ENCODE measurements at places on chromosomes 11 and 22.

GRCh38 chr11:31608995-31609394 is 99.4 kb downstream of the ELP4 start:
- DNase-seq: no peak

- DNase-seq: no peak
These were observed 50.8 kb downstream of the HIPK3 start for GRCh38 chr11:33307984-33308383.

DNA sequence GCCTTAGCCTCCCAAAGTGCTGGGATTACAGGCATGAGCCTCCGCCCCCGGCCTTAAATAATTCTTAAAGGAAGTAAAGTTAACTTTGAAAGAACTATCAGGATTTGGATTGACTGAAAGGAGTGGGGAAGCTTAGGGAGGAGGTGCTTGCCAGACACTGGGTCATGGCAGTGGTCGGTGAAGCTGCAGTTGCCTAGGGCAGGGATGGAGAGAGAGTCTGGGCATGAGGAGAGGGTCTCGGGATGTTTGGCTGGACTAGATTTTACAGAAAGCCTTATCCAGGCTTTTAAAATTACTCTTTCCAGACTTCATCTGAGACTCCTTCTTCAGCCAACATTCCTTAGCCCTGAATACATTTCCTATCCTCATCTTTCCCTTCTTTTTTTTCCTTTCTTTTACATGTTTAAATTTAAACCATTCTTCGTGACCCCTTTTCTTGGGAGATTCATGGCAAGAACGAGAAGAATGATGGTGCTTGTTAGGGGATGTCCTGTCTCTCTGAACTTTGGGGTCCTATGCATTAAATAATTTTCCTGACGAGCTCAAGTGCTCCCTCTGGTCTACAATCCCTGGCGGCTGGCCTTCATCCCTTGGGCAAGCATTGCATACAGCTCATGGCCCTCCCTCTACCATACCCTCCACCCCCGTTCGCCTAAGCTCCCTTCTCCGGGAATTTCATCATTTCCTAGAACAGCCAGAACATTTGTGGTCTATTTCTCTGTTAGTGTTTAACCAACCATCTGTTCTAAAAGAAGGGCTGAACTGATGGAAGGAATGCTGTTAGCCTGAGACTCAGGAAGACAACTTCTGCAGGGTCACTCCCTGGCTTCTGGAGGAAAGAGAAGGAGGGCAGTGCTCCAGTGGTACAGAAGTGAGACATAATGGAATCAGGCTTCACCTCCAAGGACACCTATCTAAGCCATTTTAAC is at the start of gene NNMT:
TSS of gene NNMT (plus strand) at position 724 of the 929 bp plus-strand sequence. CDS start at position 882, 158 bp downstream.
- DNase-seq: no peak

DNA sequence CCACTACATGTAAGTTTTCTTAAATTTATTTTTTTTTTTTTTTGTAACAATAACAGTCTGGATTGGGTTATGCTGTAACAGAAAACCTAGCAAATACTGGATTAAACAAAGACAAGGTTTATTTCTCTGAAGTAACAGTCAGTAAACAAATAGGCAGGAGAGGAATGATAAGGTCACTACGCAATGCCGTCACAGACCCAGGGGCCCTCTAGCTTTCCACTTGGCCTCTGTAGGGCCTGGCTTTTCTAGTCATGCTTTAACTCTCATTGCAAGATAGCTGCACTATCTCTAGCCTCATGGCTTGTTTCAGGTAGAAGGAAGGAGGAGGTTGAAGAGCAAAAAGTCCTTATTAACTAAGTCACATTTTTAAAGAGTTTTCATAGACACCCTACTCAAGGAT is 6.5 kb downstream of the OR10A6 start:
- no peak for DNase-seq
